ENCODE measurements at places on chromosomes 13 and 19.
A peak's percentile ranks its signal among the peaks of the same experiment; 100 is the strongest.

GRCh38 chr13:26229080-26229615, 7.0 kb upstream of the RNF6 start:
- no peak for DNase-seq

DNA sequence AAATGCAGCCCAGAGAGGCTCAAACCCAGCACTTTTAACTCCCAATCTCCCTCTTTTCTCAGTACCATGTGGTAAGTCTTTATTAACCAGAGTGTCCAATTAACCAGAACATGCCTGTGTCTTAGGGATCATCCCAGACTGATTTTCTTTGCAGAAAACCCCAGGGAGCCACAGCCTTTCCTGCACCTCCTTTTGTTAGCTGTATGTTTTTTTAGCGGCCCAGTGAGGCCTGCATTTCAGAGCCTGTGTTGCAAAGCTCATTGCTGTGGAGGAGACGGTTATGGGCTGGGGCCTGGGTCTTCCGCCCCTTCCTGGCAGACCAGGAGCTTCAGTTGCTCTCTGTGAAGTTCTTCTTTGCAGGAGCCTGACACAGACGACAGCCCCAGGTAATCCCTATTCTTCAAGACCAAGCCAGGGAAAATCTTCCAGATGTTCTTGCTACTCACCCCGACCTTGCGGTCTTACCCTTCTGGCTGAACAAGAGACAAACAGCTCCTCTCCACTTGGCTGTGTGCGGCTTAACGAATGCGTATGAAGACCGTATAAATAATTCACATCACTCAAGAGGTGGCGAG, 70.7 kb upstream of the TSHZ3 start:
- no peak for DNase-seq

- no peak for DNase-seq
Observed at GRCh38 chr19:28314287-28314686, 898.7 kb downstream of the UQCRFS1 start.

DNA sequence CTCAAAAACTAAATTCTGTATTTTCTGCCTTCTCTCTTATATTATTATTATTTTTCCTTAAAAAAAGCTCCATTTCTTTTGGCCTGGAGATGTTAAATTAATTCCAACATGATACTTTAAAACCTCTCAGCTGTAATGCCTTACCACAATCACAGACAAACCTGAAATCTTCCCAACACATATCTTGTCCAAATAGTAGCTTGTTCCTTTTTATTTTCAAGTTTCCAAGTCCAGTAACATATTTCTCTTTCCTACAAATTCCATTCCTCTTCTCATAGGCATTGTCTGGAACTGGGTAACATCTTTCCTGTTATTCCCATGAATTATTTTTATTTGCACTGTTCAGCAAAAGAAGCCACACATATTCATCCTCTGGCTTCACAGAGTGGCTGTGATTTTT, 137.0 kb downstream of the SLITRK6 start:
- DNase-seq, result no peak

DNA sequence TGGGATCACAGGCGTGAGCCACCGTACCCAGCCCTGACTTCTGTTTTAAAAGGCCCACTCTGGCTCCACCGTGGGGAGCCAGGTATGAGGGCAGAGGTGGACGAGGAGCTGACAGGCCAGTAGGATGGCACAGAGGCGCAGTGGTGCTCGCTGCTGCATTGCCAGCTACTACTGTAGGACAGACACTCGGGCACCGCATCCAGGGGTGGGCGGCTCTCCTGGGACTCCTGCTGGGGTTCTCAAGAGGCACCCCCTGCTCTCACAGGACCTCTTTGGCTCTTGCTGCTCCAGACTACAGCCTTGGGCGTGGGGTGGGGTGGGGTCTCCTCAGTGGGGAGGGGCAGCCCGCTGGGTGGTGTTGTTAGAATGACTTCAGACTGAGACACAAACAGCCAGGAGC, 53.4 kb downstream of the LATS2 start:
- no peak for DNase-seq

DNA sequence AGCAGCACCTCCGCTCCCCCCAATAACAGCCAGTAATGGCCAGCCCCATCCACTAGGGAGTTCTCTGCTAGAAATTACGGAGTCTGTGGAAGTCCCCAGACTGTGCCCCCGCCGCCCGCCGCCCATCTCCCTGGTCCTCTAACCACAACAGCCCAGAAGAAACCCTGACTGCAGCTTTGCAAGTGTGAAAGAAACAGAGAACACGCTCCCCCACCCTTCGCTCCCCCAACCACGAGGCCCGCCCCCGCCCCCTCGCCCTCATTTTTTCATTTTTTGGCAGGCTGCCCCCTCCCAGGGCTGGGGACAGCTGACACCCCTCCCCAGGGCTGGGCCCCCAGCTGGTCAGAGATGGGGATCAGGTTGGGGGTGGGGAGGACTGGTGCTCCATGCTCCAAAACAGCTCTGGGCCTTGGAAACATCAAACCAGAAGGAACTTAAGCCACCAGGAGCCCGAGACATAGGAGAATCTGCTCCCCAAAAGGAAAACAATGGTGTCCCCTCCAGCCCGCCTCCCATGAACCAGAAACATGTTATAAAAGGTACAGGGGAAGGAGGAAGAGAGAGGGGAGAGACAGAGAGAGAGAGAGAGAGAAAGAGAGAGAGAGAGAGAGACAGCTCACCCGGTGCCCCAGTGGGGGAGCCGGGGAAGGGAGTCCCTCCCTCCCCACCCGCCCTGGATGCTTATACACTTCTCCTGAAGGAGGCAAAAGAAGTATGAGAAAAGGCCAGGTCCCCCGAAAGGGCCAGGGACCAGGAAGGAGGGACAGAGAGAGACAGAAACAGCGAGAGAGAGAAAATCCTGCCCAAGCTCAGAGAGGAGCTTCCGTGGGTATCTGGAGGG, 29.8 kb upstream of the ASF1B start:
- no peak for DNase-seq

DNA sequence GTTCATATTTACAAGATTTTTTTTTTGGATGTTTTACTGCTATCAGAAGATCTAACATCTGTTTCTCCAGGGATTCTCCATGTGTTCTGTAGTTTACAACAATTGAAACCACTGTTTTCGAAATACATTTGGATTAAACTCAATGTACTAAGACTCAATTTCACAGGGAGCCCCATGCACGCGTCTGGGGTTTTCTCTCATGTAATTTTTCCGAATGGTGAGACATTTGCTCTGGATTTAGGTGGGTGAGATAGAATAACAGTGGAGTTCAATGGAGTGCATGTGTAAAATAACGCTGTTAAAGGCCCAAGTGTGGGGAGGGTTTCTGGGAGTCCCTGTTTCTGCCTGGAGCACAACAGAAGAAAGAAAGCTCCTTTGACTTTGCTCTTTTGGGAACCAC, 330.3 kb downstream of the TSHZ3 start:
- no peak for DNase-seq

- no peak for DNase-seq
Observed at GRCh38 chr19:30557212-30557611, 185.0 kb downstream of the ZNF536 start.

DNA sequence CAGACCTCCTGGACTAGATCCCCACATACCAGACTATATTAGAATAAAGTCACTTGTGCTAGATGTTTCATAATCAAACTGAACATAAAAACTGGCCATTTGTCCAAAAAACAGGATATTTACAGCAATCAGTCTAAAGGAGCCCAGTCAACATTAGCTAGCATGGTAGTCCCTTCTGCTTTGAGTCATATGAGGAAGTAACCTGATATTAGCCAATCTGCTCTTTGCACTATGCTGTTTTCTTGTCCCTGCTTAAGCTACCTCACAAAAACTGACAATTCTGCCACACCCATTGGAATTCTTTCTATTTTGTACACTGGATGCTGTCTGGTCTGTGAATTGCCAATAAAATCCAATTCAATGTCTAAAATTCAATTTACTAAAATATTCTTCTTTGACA, 1824.2 kb downstream of the OLFM4 start:
- DNase-seq, result no peak

- DNase-seq, result no peak
Observed at GRCh38 chr13:91701975-91702374, 303.6 kb downstream of the GPC5 start.

DNA sequence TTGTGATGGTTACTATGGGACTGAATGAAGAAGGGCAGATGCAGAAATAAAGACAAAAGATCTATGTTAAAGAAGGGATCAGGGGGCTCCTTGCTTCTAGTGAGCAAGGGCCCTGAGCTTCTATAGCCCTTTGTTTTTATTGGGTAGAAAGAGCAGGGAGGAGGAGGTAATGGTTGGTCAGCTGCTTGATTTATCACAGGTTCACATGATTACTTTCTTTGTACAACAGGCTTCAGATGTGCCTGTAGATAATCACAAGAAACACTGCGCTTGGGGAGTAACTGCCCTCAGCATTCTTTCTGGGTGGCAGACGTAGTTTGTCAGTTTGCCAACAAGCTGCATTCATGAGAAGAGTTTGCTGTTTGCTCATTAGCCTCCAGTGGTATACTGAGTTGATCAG, 4.8 kb upstream of the ZNF439 start:
- no peak for DNase-seq

DNA sequence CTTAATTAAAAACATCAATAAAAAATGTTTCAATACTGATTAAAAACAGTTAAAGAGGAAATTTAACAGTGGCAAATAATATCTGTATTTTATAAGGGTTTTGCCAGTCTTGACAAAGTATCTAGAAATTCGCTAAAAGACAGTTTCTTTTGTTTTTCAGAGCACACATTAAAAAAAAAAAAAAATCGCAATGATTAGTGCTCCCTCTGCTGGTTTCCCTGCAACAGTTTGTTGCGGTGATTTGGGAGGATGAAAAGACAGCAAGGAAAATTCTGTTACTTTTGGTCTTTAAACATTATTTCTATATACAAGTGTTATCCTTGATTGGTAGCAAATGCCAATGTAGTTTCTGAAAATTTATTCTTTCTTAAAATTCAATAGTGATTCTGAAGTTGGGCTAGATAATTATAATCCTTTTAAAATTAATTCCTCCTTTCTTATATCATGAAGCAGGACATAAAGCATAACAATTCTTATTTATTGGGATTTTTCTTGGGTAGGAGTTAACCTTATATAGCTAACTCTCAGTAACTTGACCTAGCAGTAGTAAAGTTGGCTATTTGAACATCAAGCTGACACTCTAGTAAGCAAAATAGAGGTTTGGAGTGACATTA, 23.1 kb upstream of the SPRY2 start:
- DNase-seq, result no peak

GRCh38 chr13:51644654-51645053, 60.4 kb downstream of the WDFY2 start:
- no peak for DNase-seq

GRCh38 chr19:50877338-50877737, 4.1 kb downstream of the KLK2 start:
- DNase-seq, result no peak

DNA sequence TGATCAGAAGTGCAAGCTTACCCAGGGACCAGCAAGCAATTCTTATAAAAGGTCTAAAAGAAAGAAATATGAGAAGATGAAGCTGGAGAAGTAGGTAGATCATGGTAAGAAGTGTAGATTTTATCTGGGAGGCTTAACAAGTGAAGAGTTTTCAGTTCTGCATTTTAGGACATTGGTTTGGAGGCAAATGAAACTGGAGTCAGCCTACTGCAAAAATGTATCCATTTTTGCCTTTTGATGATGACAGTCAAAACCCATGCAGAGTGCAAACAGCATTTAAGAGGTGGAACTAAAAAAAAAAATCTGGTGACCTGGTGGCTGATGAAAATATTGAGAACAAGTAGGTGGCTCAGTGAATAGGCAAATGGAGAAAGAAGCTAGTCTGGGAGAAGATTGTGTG, 216.9 kb downstream of the DNAJC15 start:
- no peak for DNase-seq

- DNase-seq, result no peak
Observed at GRCh38 chr13:40779796-40780285, 8.9 kb upstream of the MRPS31 start.

GRCh38 chr19:15108145-15108844, 1.1 kb downstream of the SYDE1 start:
- DNase-seq, result no peak

DNA sequence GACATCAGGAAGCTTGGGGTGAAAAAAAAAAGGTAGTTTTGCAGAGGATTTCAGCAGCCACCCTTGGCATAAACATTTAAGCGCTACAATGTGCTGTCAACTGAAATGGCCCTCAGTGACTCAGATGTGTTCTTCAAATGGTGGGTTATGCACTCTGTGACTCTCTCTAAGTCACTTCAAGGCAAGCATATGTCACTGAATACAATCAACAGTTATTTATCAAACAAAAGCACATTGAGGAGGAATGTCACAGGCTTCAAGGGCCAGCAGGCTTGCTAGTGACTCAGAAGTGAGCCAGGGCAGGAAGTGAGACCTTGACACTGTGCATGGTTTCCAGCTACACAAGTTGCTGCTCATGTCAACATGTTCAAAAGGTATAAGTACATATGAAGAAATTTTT, 523.7 kb upstream of the HTR2A start:
- DNase-seq, result no peak

GRCh38 chr13:98853771-98854221, 101.3 kb upstream of the SLC15A1 start:
- no peak for DNase-seq

GRCh38 chr13:51614350-51614786, 30.1 kb downstream of the WDFY2 start:
- DNase-seq, result peak; percentile 20

- no peak for DNase-seq
Observed at GRCh38 chr13:36887758-36888521, 32.1 kb downstream of the SMAD9 start.

- no peak for DNase-seq
Observed at GRCh38 chr13:112899281-112900225, 69.5 kb upstream of the MCF2L start.

DNA sequence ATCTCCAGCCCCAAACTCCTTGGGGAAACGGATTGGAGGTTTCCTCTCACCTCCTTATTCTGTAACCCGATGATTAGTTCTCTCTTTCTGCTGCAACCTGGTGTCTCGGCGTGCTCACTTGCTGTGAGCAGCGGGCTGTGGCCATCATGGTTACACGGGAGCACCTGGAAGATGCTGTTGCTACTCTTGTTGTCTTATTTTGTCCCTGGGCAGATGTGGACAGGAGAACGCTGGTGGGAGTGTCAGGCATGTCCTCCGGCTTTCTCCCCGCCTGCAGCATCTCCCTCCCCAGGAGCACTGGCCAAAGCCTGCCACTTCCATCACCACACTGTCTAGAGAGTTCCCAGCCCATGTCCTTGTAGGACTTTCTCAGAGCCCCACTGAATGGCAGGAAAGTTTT, 211.8 kb upstream of the ZNF536 start:
- DNase-seq, result no peak

GRCh38 chr13:22696433-22696832, 484.3 kb upstream of the SGCG start:
- no peak for DNase-seq

GRCh38 chr13:66446413-66446812, 783.7 kb downstream of the PCDH9 start:
- DNase-seq, result no peak

DNA sequence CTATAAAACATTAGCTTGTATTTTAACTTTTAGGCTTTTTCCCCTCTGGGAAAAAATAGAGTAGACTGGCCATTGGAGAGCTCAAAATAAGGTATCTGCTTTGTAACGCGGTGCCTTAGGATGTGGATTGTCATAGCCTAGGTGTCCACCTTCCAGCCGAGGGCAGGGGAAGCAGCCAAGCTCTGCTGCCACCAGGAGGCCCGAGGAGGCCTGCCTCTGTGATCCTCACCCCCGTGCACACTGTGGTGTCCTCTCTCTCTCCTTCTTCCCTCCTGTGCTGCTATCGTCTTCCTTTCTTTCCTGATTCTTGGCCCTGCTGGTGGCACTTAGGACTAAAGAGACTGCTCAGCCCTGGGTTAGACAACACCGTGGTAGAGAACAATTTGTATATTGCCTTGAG, 11.3 kb downstream of the HNRNPM start:
- no peak for DNase-seq

Measured in NCI-H510A (cell line).